ENCODE measurements at places on chromosomes 7 and 10.

GRCh38 chr7:13067036-13067435 is 379.6 kb downstream of the ARL4A start:
- DNase-seq: no peak

DNA sequence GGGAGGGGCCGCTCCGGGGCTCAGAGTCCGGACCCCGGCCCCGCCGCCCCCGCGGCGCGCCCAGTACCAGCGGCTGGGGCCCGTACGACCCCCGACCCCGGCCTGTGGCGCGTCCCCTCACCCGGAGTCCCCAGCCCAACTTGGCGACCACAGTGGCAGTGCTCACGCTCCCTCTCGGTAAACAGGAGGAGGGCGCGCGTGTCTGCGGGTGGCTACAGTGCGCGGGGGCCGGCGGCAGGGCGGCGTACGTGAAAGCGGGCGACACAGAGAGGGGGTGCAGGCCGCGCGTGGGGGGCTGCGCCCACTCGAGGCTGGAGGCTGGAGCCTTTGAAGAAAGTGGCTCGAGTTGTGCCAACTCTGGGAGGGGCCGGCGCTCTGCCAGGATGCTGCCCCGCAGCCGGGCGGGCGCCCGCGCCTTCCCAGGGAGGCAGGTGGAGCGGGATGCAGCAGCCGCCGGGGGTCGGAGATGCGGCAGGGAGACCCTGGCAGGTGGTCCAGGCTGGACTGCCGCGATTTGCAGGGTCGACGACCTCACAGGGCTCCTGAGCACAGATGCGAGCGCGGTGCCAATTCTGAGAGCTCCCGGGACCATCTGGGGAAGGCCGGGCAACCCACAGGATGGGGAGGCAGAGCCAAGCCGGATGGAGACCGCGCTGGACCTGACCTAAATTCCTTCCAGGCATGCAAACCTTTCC is 655 bp downstream of the PTPRE start:
- DNase-seq: no peak

- DNase-seq: no peak
These were observed 824.5 kb downstream of the TYW1 start for GRCh38 chr7:67821116-67821515.

DNA sequence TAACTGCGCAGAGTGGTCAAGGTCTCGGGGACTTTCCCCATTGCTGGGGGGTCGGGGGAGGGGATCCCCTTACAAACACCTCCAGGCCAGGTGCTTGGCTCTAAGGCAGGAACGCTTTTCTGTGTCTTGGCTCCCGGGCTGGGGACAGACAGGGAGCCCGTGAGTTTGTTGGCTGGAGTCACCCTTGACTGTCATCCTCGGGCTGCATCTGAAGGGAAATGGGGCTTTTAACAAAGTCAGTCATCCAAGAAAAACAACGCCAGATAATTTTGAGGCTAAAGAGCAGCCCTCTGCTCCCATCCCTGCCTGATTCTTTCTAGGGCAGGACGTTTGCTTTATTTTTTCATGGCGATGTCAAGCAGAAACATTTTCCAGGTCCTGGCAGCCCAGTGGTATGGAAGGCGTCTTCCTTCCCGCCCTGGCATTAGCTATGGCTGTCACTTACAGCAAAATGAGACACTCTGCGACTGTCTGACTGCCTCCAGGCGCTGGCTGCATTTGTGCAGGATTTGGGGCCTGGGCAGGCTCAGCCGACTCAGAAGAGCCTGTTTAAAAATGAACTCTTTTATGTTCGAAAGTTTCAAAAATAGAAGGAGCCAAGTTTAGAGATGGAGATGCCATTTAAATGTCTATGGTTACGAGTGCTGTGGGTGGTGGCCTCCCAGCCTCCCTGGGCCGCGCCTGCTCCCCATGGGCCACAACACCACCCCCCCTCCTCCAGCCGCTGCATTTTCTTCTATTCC is 54.7 kb upstream of the TNS3 start:
- no peak for DNase-seq

- DNase-seq: no peak
These were observed 74.8 kb downstream of the DNAJB6 start for GRCh38 chr7:157411580-157411979.

- no peak for DNase-seq
These were observed 21.8 kb downstream of the GPER1 start for GRCh38 chr7:1109581-1110310.

GRCh38 chr7:3191548-3191947 is 109.5 kb upstream of the SDK1 start:
- DNase-seq: no peak

GRCh38 chr10:97338041-97338440 is 3.5 kb upstream of the FRAT2 start:
- no peak for DNase-seq

- DNase-seq: no peak
These were observed 19.7 kb upstream of the C10orf71 start for GRCh38 chr10:49279015-49279880.

DNA sequence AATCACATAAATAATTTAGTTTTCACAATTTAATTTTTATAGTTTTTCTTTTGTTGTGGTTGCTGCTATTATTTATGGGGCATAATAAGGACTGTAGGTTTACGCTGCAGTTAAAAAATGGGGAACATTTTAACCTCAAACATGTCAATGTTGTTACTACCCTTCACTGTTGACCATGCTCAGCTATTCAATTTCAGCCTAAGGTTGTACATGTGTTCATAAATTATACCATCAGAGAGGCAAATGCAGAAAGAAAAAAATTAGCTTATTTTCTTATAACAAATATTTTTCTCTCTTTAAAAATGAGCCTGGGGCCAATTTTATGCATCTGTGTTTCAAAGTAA is 110.1 kb upstream of the PITRM1 start:
- DNase-seq: no peak

- DNase-seq: peak; percentile 43
These were observed 540 bp downstream of the SNX13 start for GRCh38 chr7:17939606-17940301.

GRCh38 chr10:117996709-117997108 is 50.0 kb downstream of the RAB11FIP2 start:
- no peak for DNase-seq

DNA sequence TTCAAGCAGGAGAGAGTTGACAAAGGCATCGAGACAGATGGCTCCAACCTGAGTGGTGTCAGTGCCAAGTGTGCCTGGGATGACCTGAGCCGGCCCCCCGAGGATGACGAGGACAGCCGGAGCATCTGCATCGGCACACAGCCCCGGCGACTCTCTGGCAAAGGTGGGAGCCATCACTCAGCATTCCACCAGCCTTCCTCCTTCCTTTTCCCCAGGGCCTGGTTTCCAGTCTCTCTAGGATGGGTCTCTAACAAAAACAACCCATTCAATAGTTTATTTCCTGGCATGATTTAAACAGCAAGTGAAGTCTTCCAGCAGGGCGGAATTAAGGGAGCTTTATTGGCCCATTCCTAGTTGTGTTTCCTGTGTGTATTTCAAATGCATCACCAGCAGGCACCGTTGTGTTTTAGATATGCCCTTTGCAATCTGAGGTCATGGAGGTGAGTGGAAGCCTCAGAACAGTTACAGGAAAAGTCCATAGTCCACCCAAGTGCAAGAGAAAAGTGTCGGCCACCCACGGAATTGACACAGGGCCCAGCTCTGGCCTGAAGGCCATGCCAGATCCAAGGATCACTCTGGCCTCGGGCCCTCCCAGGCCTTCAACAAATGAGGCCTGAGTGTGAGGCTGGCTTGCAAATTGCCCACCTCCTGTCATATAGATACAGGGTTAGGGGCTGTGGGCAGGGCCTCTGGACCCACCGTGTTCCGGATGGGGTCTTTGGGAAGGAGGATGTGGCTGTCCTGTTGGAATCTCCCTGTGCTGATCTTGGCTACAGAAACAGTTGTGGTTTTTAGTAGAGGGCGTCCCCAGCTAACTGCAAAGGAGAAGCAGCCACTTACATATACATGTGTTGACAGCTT is 46.9 kb upstream of the TRIM8 start:
- no peak for DNase-seq

GRCh38 chr7:150927956-150928344 is 50.2 kb downstream of the KCNH2 start:
- no peak for DNase-seq

DNA sequence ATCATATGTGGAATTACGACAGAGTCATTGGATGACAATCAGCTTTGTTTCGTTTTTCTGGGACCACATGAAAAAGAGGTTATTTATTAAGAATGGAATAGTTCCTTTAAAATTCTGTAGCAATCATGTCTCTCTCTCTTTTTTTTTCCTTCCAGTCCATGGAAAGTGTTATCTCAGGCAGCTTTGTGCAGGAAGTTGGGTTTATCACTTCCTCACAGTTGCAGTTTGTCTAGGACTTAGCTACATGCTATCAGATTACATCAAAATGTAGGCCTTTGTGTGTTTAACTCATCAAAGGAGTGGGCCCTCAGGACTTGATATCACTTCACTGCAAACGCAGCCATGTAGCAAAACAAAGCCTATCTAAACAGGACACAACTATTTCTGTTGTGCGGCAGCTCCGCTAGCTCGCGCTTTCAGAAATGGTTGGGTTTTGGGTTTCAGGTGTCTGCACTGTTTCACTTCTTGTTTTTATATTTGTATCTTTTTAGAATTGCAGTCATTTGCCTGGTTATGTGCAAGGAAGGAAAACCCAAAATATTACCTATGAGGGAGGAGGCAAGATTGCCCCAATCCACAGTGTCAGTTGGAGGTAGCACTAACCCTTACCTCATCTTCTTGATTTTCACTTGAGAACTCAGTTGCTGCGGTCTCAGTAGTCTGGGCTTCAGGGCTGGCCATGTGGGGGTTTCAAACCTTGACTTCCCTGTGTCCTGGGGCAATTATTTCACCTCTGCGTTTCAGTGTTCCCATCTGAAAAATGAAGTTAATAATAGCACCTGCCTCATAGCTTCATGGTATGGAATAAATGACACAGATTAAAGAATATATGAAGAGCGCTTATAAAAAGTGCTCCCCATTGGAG is 66.7 kb downstream of the HHEX start:
- no peak for DNase-seq

DNA sequence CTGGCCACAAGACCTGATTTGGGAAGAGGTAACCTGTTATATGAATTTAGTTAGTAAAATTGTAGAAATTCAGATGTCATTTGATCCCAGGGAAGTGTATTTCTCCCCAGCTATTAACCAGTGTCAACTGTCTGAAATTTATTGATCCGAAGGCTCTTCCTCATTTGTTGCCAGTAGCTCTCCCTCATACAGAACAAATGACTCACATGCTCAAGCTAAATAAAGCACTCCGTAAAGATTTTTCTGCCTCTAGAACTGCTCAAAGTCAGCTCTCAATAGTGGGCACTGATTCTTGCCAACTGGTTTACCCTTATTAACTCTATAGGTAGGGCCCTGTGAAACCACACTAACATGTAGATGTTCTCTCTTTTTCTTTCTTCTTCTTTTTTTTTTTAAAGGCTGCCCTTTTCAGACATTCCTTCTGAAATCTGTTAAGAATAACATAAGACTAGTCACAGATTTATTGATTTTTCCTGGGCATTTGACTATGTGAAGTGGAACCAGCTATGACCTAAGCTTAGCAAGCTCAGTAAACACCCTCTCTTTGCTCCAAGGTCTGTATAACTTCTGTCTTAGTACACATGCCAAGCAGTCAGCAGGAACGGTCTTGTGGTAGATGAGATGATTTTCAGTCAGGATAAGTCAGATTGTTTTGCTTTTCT is 21.8 kb downstream of the RPA3 start:
- no peak for DNase-seq

GRCh38 chr10:33423154-33423529 is 88.7 kb upstream of the NRP1 start:
- DNase-seq: no peak

GRCh38 chr7:27199849-27200760 is at the start of gene HOXA13:
Gene HOXA13 (minus strand): TSS chr7:27200091. CDS start chr7:27200077, 14 bp downstream.
- DNase-seq: no peak

GRCh38 chr7:47931005-47932004 is 17.0 kb downstream of the PKD1L1 start:
- no peak for DNase-seq

DNA sequence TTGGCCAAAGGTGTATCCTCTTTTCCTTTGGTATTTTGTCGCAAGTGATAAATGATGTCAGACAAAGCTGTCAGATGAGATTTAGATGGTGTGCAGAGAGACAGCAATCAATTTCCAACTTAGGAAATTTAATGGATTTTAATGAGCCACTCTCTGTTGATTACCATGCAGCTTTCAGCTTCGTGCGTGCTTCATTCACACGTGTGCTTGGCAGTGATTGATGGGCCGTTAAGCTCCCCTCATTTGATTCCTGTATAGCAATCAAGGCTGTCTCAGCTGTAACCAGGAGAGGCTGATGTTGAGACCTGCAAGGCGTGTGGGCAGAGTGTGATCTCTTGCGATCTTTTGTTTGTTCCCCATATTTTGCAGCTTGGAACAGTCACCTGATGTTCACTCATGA is 439.6 kb downstream of the CALN1 start:
- DNase-seq: no peak

GRCh38 chr7:132249256-132249971 is 326.9 kb downstream of the PLXNA4 start:
- no peak for DNase-seq

DNA sequence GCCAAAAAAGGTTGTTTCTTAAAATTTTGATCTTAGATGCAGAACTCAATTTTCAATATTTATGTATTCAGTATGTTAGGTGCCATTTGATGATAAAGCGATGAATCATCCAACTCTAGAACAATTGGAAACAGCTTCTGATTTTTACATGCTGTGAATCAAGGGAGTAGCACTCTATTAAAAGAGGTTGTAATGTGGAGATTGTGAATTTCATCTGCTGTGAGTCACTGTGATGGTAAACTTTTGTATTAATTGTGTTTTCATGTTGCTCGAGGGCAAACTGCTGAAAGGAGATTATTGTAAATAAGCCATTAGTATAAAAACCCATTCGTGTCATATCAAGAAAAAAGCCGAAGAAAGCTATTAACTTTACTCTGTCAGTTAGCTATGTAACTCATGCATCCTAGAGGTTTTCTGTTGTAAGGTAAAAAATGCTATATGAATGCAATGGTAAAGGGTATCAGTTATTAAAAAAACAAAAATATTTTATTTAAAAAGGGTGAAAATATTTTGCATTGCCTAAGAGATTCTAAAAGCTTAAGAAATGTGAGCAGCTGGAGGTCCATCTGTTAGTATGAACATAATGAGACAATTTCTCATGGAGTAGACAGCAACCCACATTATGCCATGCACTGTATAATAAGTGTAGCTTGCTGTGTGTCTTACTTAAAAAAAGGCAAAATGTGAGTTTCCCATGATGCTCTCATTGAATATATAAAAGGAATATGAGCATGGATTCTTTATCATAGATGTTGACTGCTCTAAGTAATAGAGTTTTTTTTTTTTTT is 511.0 kb upstream of the PCDH15 start:
- no peak for DNase-seq

- DNase-seq: no peak
These were observed 82.7 kb downstream of the CUX1 start for GRCh38 chr7:101900103-101900502.

GRCh38 chr10:116973371-116973905 is 31.5 kb downstream of the SHTN1 start:
- no peak for DNase-seq

All from CD4-positive, alpha-beta T cell treated with Interleukin-4 for 1 hour (primary cell).